ENCODE measurements at places on chromosomes 6 and 20. TPM values are rescaled to one million over a fixed set of nuclear protein-coding genes. Genes with fewer than 3 reads are reported as not detected.

GRCh38 chr6:94559829-94560537 lies 1017.4 kb upstream of the MANEA start:
- DNase-seq, result no peak

DNA sequence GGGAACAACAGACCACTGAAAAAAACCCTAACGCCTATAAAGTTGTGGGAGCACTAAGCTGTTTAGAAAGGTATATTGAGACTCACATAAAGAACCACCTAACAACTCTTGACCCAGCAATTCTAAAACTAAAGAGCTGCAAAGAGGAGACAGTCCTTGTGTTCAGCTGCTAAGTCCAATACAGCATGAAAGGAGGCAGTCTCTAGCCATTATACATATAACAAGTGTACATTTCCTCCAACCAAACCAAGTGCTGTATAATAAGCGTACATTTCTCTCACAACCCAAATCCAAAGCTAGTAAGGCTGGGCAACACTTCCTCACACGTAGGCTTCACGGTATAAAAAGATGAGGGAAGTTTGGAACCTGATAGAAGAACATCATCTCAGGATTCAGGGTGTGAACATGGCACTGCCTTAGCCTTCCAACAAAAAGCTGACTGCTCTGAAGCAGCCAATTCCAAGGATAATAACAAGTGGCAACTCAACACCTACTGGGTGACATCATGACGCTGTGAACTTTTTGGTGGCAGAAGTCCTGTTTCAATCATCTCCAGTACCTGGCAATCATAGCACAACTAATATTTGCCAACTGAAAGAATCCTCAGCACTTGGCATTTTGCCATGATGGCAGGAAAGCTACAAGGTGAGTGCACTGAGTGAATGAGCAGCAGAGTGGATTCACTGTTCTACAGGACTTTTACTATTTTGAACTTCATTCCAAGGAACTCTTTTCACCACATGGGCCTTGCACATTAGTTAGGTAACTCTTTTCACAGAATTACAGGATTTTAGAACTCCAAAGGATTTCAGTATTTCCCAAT lies 16.6 kb downstream of the TBC1D20 start:
- no peak for DNase-seq

GRCh38 chr6:160523223-160523622 lies 140.9 kb downstream of the LPA start:
- DNase-seq, result no peak

- no peak for DNase-seq
Observed at GRCh38 chr6:112176175-112176574, 78.2 kb downstream of the LAMA4 start.

DNA sequence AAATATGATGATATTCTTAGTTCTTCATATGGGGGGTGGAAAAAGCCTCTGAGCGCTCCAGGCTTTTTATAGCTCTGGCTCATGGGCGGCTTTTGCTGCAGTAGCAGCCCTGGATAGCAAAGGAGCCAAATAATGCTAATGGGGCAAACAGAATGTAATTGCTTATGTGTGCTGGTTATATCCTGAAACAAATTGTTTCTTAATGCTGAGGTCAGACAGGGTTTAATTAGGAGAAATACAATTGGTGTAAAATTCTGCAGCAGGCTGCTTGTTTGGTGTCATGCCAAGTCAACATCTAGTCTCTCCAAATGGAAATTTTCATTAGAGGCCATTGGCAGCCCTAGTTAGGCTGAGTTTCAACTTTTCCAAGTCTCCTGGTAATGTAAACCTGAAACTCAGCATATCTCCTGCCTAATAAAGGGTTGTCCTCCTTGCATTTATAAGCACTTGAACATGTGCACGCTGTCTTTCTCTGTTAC lies 530.1 kb upstream of the NOX3 start:
- DNase-seq, result no peak

DNA sequence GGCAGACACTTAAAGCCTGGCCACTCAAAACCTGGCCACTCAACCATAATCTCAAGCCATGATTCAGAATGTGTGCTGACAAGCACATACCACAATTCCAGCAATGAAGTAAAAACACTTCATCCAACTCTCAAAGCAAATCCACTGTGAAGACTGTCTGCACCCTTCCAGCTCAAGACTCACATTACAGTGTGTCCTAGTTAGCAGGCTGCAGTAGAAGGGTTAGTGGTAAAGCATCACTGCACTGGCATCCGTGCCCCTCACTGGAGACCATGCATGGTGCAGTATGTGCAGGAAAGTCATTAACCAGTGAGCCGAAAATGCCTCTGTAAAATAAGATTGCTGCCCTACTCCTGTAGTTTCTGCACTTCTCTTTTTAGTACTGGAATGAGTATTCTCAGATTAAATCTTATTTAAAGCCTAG lies 43.4 kb downstream of the SLC23A2 start:
- no peak for DNase-seq

GRCh38 chr6:157304899-157305663 lies 18.2 kb downstream of the TMEM242 start:
- DNase-seq, result no peak

GRCh38 chr20:1945134-1945618 lies 48.7 kb downstream of the PDYN start:
- DNase-seq, result no peak

- DNase-seq, result no peak
Observed at GRCh38 chr20:35709259-35709658, 10.1 kb downstream of the ROMO1 start.

GRCh38 chr6:80608881-80609280 lies 502.4 kb downstream of the BCKDHB start:
- no peak for DNase-seq

- no peak for DNase-seq
Observed at GRCh38 chr20:50141018-50141675, 12.4 kb downstream of the PEDS1 start.

GRCh38 chr6:101640131-101640530 lies 246.6 kb downstream of the GRIK2 start:
- no peak for DNase-seq

DNA sequence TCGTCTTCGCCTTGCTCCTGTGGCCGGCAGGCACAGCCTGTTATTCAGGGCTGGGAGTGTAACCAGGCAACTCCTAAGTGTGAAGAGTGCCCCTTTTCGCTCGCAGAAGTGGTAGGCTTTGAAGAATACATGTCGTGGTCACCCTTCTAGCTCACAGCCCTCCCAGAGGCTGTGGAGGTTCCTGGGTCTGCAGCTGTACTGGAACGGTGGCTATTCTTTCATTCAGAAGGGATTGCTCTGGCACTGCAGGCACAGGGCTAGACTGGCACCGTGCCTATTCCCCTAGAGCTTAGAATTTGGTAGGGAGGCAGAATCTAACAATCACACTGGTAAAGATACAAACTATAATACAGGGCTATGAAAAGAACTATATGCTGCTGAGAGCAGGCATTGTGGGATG lies 1.1 kb upstream of the SRSF12 start:
- no peak for DNase-seq

- no peak for DNase-seq
Observed at GRCh38 chr6:106648651-106649308, 19.4 kb downstream of the QRSL1 start.

- no peak for DNase-seq
Observed at GRCh38 chr20:15375836-15376235, 1038.4 kb upstream of the FLRT3 start.

GRCh38 chr6:16618962-16619361 lies 142.3 kb downstream of the ATXN1 start:
- DNase-seq, result peak; percentile 19

DNA sequence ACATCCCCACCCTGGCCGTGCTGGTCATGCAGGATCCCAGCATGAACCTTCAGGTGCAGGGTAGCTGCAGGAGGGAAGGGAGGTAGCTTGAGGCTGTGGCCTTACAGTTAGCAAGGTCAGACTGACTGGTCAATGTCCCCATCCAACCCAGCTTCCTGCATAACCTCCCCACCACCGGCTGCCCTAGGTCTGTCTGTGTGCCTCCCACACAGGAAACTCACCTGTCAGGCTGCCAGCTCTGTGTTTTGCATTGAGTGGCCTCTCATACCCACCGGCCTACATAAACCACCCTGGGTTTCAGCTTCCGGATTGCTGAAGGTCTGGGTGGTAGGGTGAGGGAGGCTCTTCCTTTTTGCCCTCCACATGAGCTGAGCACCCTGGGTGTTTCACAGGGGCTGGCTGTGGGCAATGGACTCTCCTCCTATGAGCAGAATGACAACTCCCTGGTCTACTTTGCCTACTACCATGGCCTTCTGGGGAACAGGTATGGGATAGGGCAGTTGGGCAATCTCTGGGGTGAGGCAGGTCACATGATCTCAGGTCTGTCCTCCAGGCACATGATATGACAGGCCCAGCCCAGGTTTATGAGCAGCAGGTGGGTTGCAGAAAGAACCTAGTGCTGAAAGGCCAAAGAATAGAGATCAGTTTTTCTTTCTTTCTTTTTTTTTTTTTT lies 1.8 kb downstream of the CTSA start:
- DNase-seq, result no peak

GRCh38 chr20:58025233-58025632 lies 203.2 kb downstream of the ANKRD60 start:
- no peak for DNase-seq

- DNase-seq, result no peak
Observed at GRCh38 chr20:1637226-1637625, 17.4 kb upstream of the SIRPB1 start.

GRCh38 chr6:167993169-167993568 lies 4.3 kb upstream of the KIF25 start:
- DNase-seq, result no peak

GRCh38 chr6:53199156-53199555 lies 50.5 kb upstream of the GCM1 start:
- DNase-seq, result no peak

- DNase-seq, result no peak
Observed at GRCh38 chr6:91045161-91045560, 458.3 kb upstream of the MAP3K7 start.

DNA sequence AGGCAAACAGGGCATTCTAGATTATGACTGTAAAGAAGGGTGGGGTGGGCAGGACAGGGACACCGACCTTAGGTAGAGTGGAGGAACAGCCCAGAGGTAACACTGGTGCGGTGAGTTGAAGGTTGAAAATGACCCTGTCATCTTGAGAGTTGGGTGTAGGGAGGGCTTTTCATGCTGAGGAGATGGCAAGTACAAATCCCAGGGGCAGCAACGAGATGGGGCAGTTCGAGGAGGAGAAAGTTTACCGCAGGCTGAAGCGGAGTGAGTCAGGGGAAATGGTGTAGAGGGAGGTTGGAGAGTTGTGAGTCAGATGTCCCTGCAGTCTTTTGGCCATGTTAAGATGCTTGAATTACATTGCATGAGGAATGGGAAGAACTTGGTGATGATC lies 101.1 kb downstream of the HIVEP1 start:
- no peak for DNase-seq

TUBB1 gene
- polyA plus RNA-seq, result 1.7 TPM

ISM1 gene
- 3.0 TPM for polyA plus RNA-seq

DNAAF9 gene
- 26.8 TPM for polyA plus RNA-seq

SRSF6 gene
- 410 TPM for polyA plus RNA-seq

COL19A1 gene
- polyA plus RNA-seq, result 3.3 TPM

SULF2 gene
- polyA plus RNA-seq, result 67.0 TPM

OR2J3 gene
- polyA plus RNA-seq, result not detected

RGS17 gene
- polyA plus RNA-seq, result 1.7 TPM

GRIK2 gene
- polyA plus RNA-seq, result 12.1 TPM

ARID1B gene
- 72.8 TPM for polyA plus RNA-seq

HLA-DMB gene
- 71.1 TPM for polyA plus RNA-seq

PI16 gene
- polyA plus RNA-seq, result 2.2 TPM

MUC21 gene
- polyA plus RNA-seq, result not detected

Measured in left renal cortex interstitium (tissue), 4 donors.